ENCODE measurements at places on chromosomes 2 and 18. TPM values are rescaled to one million over a fixed set of nuclear protein-coding genes. Genes with fewer than 3 reads are reported as not detected.

The FARP2 gene
- total RNA-seq, result 39.7 TPM

The POTEF gene
- total RNA-seq, result not detected

The OXER1 gene
- total RNA-seq, result not detected

The SPR gene
- 15.6 TPM for total RNA-seq

The CTNNA2 gene
- total RNA-seq, result not detected

The MYOM1 gene
- under 0.01 TPM for total RNA-seq

The PDE11A gene
- not detected for total RNA-seq

The KIF3C gene
- 8.4 TPM for total RNA-seq

The HTR2B gene
- total RNA-seq, result 2.6 TPM

The EMX1 gene
- total RNA-seq, result not detected

The ALPG gene
- total RNA-seq, result not detected

The C1GALT1C1L gene
- total RNA-seq, result 0.78 TPM

The CCDC102B gene
- total RNA-seq, result 7.3 TPM

The MMADHC gene
- 127 TPM for total RNA-seq

The ANKRD29 gene
- total RNA-seq, result 14.7 TPM

Data from subcutaneous preadipocyte (primary cell).